ENCODE measurements at places on chromosomes 12 and 14.
A peak's percentile ranks its signal among the peaks of the same experiment; 100 is the strongest.

DNA sequence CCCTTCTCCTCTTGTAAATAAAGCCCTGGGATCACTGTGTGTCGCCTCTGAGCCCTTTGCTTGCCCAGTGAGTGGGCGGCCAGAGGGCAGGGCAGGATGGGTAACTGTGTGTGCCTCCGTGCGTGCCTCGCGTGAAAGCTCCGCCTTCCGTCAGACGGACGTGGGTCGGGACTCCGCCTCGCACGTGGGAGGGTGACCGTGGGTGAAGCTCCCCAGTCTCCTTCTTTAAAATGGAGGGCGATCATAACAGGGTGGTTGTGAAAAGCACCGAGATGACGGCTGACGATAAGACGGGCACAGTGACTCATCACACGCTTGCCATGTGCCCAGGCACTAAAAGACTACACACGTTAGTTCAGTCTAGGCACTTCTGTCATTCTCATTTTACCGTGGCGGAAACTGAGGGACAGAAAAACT, 9.2 kb downstream of the PHB2 start:
- DNase-seq, result peak; percentile 72

DNA sequence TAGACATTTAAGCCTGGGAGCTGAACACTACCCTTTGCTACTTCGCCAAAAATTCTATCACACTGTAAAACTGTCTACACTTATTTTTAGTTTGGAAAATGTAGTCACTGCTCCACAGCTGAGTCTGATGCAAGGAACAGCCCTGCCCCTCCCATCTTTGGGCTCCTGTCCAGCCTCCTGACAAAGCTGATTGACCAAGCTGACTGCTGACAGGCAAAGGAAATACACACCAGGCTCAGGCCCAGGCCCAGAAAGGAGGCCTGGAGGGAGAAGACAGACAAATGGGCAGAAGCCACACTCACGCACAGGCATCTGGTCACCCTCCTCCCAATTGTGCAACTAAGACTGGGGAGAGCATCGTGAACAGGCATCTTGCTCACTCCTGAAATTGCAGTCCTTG, 55.3 kb downstream of the ISCA2 start:
- DNase-seq, result no peak

DNA sequence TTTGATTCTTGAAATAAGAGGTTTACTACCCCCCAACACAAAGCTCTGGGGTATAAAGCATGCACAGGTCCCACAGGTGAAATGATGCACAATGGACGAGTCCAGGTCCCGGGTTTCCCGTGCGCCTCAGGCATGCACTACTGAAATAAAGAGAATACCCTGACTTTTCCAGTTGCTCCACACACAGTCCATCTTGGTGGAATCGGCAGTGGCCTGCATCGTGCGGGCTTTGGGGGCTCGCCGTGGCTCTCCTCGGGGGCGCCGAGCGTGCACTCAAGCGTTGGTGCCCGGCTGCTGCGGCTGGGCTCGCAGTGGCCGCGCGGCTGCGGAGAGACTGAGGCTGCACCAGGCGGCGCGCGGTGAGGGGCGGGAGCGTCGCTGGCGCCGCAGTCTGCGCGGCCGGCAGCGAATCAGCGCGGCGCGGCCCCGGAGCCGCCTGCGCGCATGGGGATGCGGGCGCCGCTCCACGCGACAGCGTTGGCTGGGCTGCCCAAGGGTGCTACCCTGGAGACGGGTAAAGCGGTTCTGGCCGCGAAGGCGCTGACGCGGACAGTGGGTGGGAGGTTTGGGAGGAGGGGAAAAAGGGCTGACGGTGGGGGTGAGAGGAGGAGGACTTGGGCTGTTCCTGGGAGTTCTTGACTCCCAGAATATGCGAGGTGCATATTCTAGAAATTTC, 53.8 kb upstream of the CCDC175 start:
- DNase-seq, result no peak

DNA sequence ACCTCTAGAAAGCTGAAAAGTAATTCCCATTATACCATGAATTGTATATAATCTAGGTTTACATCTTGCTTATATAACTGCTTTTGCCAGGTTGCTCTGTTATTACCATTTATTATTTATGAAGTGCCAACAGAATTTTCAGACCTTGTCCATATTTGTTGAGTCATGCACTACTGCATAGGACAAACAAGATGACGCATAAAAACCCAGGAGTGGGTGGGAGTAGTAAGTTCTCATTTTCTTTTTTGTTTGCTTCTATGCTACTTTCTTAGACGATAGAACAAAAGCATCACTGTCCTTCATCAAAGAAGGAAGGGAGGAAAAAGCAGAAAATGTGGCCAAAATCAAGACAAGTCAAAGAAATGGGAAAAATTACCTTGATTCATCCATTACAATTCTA, 119.0 kb upstream of the RASSF8 start:
- DNase-seq, result no peak

GRCh38 chr12:61879229-61879628, 381.0 kb upstream of the USP15 start:
- no peak for DNase-seq

GRCh38 chr14:31440280-31440679, 17.0 kb downstream of the DTD2 start:
- no peak for DNase-seq

All from activated naive CD4-positive, alpha-beta T cell (primary cell).